Right lobe of liver (tissue), 6 donors: ENCODE measurements at places on chromosomes 11 and 22. TPM values are rescaled to one million over a fixed set of nuclear protein-coding genes. Genes with fewer than 3 reads are reported as not detected.

DNA sequence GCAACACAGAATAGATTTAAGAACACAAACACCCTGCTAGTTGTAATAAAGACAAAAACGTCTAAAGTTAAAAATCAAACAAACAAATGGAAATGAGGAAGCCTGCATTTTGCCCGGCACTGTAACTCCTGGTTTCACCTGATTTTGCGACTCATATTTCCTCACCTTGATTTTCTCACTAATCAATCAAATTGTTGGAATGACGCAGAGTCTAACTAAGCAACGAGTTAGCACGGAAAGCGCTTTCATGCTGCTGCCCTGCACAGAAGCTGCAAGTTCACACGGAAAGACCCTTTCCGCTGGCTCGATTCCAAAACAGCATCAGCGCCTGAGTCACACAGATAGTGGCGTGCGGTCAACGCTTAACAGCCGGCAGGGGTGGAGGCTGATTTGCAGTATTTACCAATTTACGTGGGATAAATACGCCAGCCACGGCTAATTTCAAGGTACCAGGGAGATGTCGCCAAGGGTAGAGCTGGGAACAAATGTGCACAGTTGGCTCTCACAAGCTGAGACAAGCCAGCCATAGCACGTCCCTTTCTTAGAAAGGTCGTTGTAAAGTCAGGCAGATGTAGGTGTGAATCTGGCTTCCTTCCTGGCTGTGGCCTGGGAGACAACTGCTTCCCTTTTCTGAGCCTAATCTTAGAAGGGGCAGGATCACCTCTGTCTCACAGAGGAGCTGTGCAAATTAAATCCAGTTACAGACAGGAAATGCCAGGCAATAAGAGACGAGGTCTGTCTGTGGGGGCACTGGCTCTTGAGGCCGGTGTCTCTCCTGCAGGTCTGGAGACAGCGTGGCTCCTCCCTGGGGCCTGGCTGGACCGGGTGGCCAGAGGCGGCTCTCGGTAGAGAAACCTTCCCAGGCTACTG is 76.9 kb upstream of the TTLL12 start:
- no peaks in the 10 kb centered on the region for H3K27me3 ChIP-seq
- peak overlapping the region; percentile 18 for H3K27ac ChIP-seq
- DNase-seq: peak; percentile 76
- no peak overlapping the region for H3K4me3 ChIP-seq

GRCh38 chr11:42992594-42992993 is 319.2 kb upstream of the API5 start:
- no peaks in the 10 kb centered on the region for H3K4me1 ChIP-seq
- H3K27me3 ChIP-seq: no peaks in the 10 kb centered on the region
- no peak overlapping the region for H3K27ac ChIP-seq
- no peak for DNase-seq
- no peak overlapping the region for H3K4me3 ChIP-seq

- H3K36me3 ChIP-seq: no peaks in the 10 kb centered on the region
- H3K4me1 ChIP-seq: no peaks in the 10 kb centered on the region
- no peak overlapping the region for H3K27ac ChIP-seq
- no peaks in the 10 kb centered on the region for H3K27me3 ChIP-seq
- H3K4me3 ChIP-seq: no peak overlapping the region
- DNase-seq: no peak
These were observed 11.7 kb upstream of the RASD2 start for GRCh38 chr22:35528927-35529326.

DNA sequence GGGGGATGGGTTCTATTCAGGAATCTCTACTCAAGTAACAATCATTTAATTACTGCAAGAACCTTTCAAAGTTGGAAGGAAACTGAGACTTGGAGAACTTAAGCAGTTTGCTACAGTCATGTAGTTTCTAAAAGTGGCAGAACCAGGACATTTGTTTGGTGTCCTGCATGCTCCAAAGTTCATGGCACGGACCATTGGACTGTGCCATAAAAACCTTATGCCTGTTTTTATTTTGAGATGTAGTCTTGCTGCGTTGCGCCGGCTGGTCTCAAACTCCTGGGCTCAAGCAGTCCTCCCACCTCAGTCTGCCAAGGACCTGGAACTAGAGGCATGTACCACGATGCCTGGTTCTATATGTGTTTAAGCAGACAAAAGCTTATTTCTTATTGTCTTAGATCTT is 18.6 kb upstream of the AIFM3 start:
- H3K36me3 ChIP-seq: peaks cover 14% of the 10 kb centered on the region
- peak overlapping the region; percentile 41 for H3K27ac ChIP-seq
- no peak overlapping the region for H3K4me3 ChIP-seq
- H3K4me1 ChIP-seq: no peaks in the 10 kb centered on the region
- no peak for DNase-seq

GRCh38 chr11:33362051-33362910 is 105.1 kb downstream of the HIPK3 start:
- no peak for DNase-seq
- H3K36me3 ChIP-seq: no peaks in the 10 kb centered on the region
- H3K4me3 ChIP-seq: no peak overlapping the region

DNA sequence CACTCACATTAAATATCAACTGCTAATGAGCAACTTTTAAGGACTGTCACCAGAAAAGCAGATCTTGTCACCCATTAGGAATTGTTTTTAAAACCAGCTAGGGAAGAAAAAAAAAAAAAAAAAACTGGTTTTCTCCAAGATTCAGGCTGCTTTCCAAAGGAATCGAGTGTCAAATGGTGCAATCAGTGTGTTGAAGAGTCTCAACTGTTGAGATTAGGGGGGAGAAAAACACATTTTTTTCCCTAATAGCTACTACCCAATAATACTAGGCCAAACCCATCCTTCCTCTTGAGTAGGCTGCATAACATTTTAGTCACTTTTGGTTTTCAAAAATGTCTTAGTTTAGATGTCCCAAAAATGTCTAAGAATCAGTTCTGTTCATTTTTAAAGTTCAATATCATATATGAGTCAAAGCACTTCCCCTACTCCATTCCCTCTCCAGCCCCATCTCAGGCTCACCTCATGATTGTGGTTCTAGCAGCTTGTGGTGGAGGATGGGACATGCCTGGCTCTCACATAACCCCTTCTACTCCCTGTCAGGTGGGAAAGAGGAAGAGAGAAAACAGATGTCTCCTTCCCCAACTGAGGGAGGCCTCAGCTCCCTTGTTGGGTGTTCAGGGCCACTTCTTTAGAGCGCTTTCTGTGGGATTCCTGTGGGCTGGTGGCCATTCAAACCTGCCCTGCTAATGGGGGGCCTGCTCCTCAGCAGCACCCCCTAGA is 193.6 kb downstream of the CWF19L2 start:
- no peaks in the 10 kb centered on the region for H3K4me1 ChIP-seq
- H3K27me3 ChIP-seq: no peaks in the 10 kb centered on the region
- H3K27ac ChIP-seq: no peak overlapping the region
- no peak overlapping the region for H3K4me3 ChIP-seq

- no peak overlapping the region for H3K27ac ChIP-seq
- no peaks in the 10 kb centered on the region for H3K4me1 ChIP-seq
- peak; percentile 33 for DNase-seq
- H3K27me3 ChIP-seq: no peaks in the 10 kb centered on the region
- no peaks in the 10 kb centered on the region for H3K36me3 ChIP-seq
- H3K4me3 ChIP-seq: no peak overlapping the region
These were observed 79.7 kb upstream of the SHISAL1 start for GRCh38 chr22:44392446-44392921.

- H3K27ac ChIP-seq: no peak overlapping the region
- no peaks in the 10 kb centered on the region for H3K4me1 ChIP-seq
- no peak overlapping the region for H3K4me3 ChIP-seq
- H3K36me3 ChIP-seq: no peaks in the 10 kb centered on the region
- H3K27me3 ChIP-seq: no peaks in the 10 kb centered on the region
These were observed 185.1 kb downstream of the CWF19L2 start for GRCh38 chr11:107272561-107272960.

Gene NXF1
- total RNA-seq: 24.7 TPM

Gene DNHD1
- 1.9 TPM for total RNA-seq

Gene FGF3
- total RNA-seq: not detected

- H3K27ac ChIP-seq: peak overlapping the region; percentile 78
- no peaks in the 10 kb centered on the region for H3K27me3 ChIP-seq
- H3K36me3 ChIP-seq: no peaks in the 10 kb centered on the region
- peaks cover 18% of the 10 kb centered on the region for H3K4me1 ChIP-seq
- no peak overlapping the region for H3K4me3 ChIP-seq
- DNase-seq: no peak
These were observed 23.5 kb upstream of the TMEM123 start for GRCh38 chr11:102476069-102476468.

DNA sequence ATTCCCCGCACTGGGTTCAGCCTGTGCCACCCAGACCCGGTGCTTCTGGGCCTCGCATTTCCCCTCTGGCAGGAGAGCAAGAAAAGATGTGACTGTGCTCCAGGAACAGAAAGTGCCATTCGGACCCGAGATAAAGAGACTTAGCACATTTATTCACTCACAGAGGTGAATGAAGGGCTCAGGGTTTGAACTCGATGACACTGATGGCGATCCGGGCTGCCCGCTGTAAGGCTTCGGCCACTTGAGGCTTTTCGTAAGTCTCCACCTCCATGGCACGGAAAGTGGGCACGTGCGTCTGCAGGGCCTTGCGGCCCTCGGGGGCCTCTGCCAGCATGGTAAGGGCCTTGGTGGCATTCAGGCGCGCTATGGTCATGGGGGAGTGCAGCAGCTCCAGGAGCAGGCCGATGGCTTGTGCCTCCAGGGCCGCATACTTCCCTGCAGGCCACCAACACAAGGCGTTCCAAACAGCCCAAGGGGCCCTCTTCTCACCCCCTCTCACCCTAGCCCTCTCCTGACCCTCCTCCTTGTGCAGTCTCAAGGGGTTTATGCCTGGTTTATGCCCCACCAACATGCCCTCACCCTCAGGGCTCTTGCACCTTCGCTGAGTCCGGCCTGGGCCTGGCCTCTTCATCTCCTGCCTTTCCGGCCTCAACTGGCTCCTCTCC is 10.9 kb upstream of the GNAZ start:
- H3K36me3 ChIP-seq: no peaks in the 10 kb centered on the region
- H3K4me1 ChIP-seq: no peaks in the 10 kb centered on the region

- H3K27ac ChIP-seq: no peak overlapping the region
- H3K27me3 ChIP-seq: no peaks in the 10 kb centered on the region
- no peak for DNase-seq
These were observed 1.5 kb upstream of the VPREB3 start for GRCh38 chr22:23755711-23756110.

DNA sequence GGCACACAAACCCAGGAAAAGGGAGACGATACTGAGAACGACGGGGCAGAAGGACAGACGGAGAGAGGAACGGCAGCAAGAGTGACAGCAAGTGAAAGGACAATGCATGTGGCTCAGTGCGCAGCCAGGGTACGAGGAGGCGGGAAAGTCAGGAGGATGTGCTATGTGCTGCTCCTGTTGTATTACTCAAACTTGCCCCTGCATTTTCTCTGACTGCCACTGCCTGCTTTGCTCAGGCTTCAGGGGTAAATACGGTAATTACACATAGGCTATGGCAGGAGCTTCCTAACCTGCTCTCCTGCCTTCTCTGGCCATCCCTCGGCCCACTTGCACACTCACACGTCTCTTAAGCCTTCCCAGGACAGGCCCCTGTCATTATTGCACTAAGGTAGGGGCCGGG is 94.8 kb downstream of the FEZ1 start:
- no peak overlapping the region for H3K4me3 ChIP-seq
- DNase-seq: no peak
- no peaks in the 10 kb centered on the region for H3K4me1 ChIP-seq
- H3K27me3 ChIP-seq: no peaks in the 10 kb centered on the region

DNA sequence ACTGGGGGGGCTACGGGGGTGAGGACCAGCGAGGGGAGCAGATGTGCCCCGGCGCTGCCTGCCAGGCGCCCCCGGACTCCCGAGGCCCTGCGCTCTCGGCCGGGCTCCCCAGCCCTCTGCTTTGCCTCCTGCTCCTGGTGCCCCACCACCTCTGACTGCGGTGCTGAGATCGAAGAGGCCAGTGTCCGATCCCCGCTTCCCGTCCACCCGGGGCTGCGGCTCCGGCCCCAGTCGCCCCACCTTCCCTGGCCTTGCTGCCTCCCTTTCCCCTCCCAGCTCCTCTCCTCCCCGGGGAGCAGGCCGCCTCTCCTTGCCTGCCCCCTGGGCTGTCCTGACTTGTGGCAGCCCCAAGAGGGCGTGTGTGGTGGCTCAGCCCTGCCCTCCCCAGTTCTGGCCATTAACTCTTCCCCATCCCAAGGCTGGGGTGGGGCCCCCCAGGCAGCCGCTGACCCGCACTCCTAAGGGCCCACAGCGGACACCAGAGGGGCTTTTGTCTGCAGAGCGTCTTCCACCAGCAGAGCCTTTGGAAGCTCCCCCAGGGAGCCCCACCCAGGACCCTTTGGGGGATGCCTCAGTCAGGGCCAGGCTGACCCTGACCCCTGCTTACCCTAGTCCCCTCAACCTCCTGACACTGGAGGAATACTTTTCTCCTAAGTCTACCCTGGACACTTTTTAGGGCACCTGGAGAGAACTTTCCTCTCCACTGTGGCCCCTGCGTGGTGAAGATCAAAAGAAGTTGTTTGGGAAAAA is 16.6 kb downstream of the RTN4RL2 start:
- no peaks in the 10 kb centered on the region for H3K27me3 ChIP-seq
- H3K4me3 ChIP-seq: peak overlapping the region; percentile 35
- peak overlapping the region; percentile 67 for H3K27ac ChIP-seq
- no peaks in the 10 kb centered on the region for H3K36me3 ChIP-seq

DNA sequence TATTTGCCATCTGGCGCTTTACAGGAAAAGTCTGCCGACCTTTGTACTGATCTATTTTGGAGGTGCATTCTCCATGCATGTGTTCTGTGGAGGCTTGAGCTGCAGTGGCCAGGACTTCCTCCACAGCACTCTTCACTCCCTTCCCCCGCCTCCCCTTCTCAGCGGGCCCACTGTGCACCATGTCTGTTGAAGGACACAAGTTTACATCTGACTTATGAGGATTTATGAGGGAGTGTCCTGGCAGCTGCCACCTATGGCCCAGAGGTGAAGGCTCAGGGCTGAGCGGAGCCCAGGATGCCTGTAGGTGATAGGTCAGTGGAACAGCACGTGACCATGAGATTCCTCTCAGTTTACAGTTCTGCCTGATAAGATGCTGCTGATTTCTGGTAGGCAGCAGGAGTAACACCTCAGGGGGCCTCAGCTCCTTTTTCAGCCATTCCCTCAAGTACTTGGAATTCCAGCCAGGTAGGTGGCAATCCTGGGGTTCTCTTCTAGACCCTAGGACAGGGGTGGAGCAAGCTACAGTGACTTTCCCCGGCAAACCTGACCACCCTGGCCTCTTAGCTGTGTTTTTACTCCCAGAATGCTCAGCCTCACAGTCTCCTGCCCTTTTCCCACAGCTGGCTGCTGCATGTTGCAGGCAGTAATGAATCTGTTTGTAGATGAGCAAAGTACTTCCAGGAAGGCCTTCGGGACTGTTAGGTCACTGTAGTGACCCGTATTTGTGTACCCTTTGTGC is 59.9 kb downstream of the PPFIBP2 start:
- DNase-seq: peak; percentile 78
- peak overlapping the region; percentile 83 for H3K27ac ChIP-seq
- H3K4me3 ChIP-seq: peak overlapping the region; percentile 27
- no peaks in the 10 kb centered on the region for H3K4me1 ChIP-seq
- H3K27me3 ChIP-seq: no peaks in the 10 kb centered on the region

GRCh38 chr11:776263-776560 is 1.1 kb downstream of the GATD1 start:
- H3K27ac ChIP-seq: no peak overlapping the region
- H3K27me3 ChIP-seq: no peaks in the 10 kb centered on the region
- DNase-seq: no peak
